Activated naive CD8-positive, alpha-beta T cell treated with anti-CD3 and anti-CD28 coated beads for 36 hours (primary cell): ENCODE measurements at places on chromosomes 2 and 18. TPM values are rescaled to one million over a fixed set of nuclear protein-coding genes. Genes with fewer than 3 reads are reported as not detected.

DNA sequence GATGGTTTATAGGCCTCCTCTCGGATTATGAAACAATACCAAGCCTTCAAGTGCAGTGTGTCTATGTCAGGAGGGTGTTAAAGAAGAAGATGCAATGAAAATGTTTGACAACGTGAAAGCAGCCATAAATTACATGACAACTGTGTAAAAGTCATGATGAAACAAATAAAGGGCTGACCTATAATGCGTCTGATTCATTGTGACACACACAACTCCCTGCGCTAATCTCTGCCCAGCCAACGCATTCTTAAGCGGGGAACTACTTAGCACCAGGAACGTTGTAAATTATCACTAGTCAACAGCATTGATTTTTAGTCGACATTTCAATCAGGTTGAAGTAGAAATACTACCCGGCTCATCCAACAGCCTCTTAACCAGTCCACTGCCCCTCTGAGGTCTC, 26.8 kb downstream of the BCL11A start:
- H3K36me3 ChIP-seq = no peaks in the 10 kb centered on the region
- H3K4me3 ChIP-seq = no peak overlapping the region
- no peak overlapping the region for H3K27ac ChIP-seq
- H3K4me1 ChIP-seq = peaks cover 15% of the 10 kb centered on the region

Gene HOXD1
- not detected for total RNA-seq

DNA sequence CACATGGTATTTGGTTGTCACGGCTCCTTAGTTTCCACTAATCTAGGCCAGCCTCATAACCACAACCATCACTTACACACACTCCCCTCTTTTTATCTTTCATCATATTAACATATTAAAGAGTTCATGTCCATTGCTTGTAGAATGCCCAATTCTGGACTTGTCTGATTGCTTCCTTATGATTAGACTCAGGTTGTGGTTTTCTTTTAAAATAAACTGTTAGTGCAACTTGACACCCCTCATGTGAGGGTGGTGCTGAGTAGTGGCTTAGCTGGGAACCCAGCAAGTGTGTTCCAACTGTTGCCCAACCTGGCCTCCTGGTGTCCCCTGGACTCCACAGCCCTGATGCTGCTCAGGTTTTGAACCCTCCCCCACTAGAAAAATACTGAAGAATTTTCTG, 20.1 kb upstream of the CD207 start:
- no peak overlapping the region for H3K27ac ChIP-seq
- no peak for DNase-seq
- peaks cover 30% of the 10 kb centered on the region for H3K4me1 ChIP-seq
- H3K4me3 ChIP-seq = no peak overlapping the region

- H3K4me3 ChIP-seq = no peak overlapping the region
- no peak overlapping the region for H3K27ac ChIP-seq
- no peaks in the 10 kb centered on the region for H3K36me3 ChIP-seq
- DNase-seq = no peak
- peaks cover 22% of the 10 kb centered on the region for H3K27me3 ChIP-seq
These were observed 46.9 kb upstream of the GREB1L start for GRCh38 chr18:21194871-21195771.

Gene CYP27A1
- total RNA-seq = not detected

GRCh38 chr18:11760498-11761167, 71.6 kb downstream of the GNAL start:
- no peak overlapping the region for H3K4me3 ChIP-seq
- DNase-seq = no peak
- H3K27me3 ChIP-seq = peaks cover 2% of the 10 kb centered on the region
- H3K27ac ChIP-seq = no peak overlapping the region
- H3K4me1 ChIP-seq = no peaks in the 10 kb centered on the region

Gene SAG
- total RNA-seq = not detected

DNA sequence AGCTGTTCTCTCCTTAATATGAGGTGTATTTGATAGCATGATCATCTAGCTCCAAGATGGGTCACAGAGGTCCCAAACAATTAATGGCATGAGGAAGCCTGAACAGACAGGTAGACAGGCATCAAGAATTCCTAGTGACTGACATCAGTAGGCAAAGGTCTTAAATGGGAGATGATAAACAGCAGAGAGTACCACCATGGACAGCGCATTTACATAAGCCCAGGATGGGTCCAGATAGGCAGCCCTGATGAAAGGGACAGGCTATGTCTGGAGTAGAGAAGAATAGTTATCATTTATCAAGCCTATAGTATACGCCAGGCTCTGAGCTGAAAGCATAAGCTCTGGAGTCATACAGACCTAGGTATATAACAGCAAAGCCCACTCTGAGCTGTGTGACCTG, 434.7 kb upstream of the SETBP1 start:
- H3K4me1 ChIP-seq = no peaks in the 10 kb centered on the region
- DNase-seq = no peak
- no peak overlapping the region for H3K4me3 ChIP-seq
- H3K27ac ChIP-seq = no peak overlapping the region
- peaks cover 3% of the 10 kb centered on the region for H3K27me3 ChIP-seq
- H3K36me3 ChIP-seq = no peaks in the 10 kb centered on the region

Gene CCDC85A
- not detected for total RNA-seq

DNA sequence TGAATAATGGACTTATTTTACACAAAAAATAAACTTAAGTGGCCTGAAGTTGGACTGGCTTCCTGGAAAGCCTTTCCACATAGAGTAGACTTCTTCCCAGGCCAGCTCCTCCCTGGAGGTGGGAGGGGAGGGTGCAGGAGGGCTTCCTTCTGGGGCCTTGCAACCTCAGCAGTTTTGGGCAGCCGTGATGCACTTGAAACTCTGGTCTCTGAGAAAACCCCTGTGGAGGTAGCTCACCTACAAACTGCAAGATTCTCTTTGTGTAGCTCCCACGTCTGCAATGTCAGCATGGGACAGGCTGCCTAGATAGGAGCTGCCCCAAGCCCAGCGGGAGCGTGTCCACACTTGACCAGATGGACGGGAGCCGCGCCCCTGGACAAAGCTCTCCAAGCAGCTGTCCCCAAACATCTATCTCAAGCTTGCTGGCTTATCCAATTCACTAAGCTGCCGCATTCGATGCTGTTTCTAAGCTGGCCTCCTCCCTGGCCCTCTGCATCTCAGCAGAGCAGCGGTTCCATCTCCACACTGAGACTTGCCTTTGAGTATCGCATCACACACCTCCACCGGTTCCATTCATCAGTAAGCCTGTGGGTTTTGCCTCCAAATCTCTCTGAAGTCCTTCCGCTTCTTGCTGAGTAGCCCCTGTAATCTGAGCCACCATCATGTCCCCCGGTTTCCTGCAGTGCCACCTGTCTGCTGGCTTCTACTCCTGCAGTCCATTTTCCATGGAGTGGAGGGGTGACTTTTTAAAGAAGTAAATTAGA, 1.6 kb upstream of the LPIN1 start:
- H3K27me3 ChIP-seq = no peaks in the 10 kb centered on the region
- H3K36me3 ChIP-seq = no peaks in the 10 kb centered on the region
- H3K4me3 ChIP-seq = peak overlapping the region; percentile 15
- no peak for DNase-seq

DNA sequence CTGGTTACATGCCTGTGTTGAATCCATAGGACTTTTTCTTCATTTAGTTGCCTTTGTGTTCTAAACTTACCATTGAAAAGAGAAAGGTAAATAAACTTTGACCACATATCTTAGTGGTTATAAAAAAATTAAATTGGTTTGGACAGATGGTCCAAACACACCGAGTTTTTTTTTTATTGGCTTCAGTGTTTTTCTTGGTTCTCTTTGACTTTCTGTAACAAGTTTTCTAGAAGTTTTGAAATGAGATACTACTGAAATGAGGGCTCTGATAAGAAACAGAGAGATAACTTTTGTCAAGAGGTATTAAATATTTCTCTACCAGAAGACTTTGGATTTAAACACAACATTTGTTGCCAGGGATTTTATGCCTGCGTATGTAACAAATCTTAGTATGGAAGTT, 20.7 kb downstream of the SPTBN1 start:
- no peak overlapping the region for H3K4me3 ChIP-seq
- no peaks in the 10 kb centered on the region for H3K4me1 ChIP-seq
- no peak for DNase-seq

DNA sequence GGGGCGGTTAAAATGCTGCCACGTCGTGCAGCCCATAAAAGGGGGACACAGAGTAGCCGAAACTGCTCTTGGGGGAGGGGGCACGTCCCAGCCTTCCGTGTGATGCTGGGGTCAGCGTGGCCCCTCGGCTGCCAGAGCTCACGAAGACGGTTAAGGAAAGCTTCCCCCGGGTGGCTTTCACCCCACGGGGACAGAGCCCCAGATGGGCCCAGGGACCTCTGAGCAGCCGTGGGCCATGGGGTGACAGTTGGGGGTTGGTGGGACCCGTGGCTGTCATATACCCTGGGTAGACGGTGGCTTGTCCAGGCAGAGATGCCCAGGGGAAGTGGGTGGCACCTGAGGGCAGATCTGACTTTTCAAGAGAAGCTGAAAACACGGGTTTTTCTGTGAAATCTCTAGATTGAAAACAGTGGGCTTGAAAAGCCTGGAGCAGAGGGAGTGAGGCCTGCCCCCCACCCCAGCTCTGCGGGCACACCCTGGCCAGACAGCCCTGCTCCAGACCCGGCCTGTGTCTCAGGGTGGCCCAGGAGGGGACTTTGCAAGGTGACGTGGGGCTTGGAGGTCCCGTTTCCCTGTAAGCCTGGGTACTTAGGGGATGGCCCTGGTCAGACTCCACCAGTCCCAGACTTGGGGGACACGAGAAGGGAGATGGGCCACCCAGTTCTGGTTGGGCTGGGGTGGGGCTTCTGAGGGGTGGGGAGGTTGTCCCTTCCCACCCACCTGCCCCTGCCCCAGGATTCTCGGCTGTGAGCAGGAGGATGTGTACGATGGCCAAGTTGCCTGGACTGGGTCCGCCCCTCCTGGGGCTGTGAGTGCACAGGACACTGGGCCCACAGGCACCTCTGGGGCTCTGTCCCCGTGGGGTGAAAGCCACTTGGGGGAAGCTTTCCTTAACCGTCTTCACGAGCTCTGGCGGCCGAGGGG, 652 bp downstream of the NEU4 start:
- no peak for DNase-seq
- no peak overlapping the region for H3K27ac ChIP-seq
- H3K36me3 ChIP-seq = no peaks in the 10 kb centered on the region

Gene MZT2A
- 191 TPM for total RNA-seq

GRCh38 chr2:94964193-94964592, 61.3 kb upstream of the MAL start:
- DNase-seq = no peak
- no peak overlapping the region for H3K27ac ChIP-seq
- no peak overlapping the region for H3K4me3 ChIP-seq
- H3K27me3 ChIP-seq = peaks cover 28% of the 10 kb centered on the region
- H3K36me3 ChIP-seq = no peaks in the 10 kb centered on the region

Gene MORN2
- 8.4 TPM for total RNA-seq

GRCh38 chr2:239500574-239501550, 100.0 kb upstream of the HDAC4 start:
- no peak overlapping the region for H3K4me3 ChIP-seq
- H3K27ac ChIP-seq = no peak overlapping the region
- no peaks in the 10 kb centered on the region for H3K36me3 ChIP-seq

GRCh38 chr2:3602553-3603339, 7.8 kb downstream of the COLEC11 start:
- peaks cover 4% of the 10 kb centered on the region for H3K27me3 ChIP-seq
- DNase-seq = no peak

GRCh38 chr2:215847056-215847455, 166.3 kb downstream of the MREG start:
- DNase-seq = no peak
- peaks cover 3% of the 10 kb centered on the region for H3K4me1 ChIP-seq
- H3K36me3 ChIP-seq = no peaks in the 10 kb centered on the region

DNA sequence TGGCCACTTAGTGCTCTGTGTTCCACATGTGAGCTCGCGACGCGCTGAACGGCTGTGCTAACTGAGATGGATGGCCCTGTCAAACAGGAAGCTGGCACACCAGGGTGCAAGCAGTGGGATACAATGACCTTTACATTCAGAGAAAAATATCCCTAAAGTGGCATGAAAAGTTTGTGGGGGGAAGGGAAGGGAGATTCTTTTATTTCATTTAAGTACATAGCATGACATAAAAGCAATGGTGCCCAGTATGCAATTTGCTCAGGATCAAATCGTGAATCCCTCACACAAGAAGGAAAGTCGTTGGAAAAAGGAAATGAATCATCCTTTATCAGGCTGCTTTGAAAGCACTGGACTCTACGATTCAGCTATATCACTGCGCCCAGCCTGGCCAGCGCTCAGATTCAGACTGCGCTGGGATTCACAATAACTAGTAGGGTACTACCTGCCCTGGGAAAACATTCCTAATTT, 26.0 kb downstream of the SATB2 start:
- no peak overlapping the region for H3K4me3 ChIP-seq
- DNase-seq = no peak
- no peaks in the 10 kb centered on the region for H3K4me1 ChIP-seq
